ENCODE measurements at places on chromosomes 12 and 14.

DNA sequence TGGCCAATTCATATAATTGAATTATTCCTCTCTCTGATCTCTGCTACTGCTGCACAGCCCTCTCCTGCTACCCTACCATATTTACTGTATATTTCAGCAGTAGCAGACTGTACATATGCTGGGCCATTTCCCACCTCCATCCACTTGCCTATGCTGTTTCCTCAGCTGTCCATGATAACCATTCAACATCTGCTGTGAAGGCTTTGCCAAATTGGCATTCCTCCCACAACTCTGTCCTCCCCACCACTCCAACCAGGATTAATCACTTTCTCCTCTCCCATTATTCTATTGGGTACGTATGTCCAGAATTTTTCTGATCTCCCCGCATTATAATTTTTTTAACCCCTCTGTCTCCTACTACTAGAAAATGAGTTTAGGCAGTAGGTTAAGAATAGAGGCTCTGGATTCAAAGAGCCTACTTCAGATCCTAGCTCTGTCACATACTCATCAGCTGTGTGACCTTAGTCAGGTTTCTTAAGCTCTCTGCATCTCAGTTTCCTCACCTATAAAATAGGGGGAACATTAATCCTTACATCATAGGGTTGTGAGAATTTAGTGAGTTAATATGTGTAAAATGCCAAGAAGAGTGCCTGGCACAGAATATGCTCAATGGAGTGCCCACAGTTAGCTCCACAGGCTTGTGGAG, 123.3 kb downstream of the KICS2 start:
- DNase-seq: no peak

DNA sequence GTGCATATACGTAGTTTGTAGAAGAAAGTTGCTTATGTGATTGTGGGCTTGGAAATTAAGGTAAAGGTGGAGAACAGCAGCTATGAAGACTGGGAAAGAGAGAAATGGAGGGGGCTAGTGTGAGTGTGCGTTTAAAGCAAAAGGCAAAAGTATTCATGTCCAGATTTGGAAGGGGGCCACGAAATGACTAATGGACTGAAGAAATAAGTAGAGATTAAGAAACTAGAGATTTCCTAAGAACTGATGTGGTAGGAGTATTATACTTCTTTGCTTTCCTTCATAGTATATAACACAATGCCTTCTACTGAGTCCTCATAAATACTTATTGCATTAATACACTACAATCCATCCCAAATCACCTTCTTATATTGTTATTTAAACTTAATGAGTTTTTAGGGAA, 298.6 kb upstream of the NOVA1 start:
- DNase-seq: no peak

GRCh38 chr12:50314636-50315312, 31.5 kb upstream of the LIMA1 start:
- DNase-seq: no peak

GRCh38 chr12:59820594-59821011, 224.8 kb downstream of the SLC16A7 start:
- no peak for DNase-seq

DNA sequence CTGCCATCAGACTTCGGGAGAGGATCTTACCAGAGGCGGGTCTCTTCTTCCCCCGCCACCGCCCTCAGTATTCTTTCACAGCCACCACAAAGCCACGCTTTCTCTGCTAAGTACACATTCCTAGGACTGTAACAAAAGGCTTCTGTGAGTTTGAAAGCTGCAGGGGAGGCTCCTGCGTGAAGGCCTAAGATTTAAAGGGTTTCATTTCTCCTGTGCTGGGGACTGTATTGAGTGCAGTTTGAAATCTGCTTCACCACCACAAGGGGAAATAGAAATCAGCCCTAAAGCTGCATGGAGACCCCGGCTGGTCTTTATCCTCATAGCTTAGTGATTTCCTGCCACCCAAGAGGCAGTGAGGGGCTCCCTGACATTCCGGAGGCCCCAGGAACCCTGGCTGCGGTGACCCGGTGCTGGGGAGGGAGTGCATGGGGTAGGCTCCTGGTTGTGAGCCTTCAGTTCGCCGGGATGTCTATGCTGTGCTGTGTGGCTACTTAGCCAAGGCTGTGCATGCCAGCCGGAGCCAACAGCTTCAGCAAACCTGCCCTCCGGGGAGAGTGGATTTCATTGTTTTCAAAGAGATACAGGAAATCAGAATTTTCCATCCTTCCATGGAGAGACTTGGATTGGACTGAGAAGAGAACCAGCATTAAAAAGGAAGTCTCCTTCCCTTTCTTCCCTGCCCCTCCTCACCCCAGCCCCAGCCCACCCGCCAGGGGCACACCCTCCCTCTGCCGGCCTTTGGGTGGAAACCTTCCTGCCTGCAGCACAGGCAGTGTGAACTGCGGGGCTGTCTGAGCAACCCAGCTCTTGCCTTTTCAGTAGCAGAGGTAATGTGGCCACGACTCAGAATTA, 163.3 kb downstream of the ETV6 start:
- no peak for DNase-seq

GRCh38 chr12:77299001-77299400, 233.6 kb upstream of the E2F7 start:
- DNase-seq: no peak

DNA sequence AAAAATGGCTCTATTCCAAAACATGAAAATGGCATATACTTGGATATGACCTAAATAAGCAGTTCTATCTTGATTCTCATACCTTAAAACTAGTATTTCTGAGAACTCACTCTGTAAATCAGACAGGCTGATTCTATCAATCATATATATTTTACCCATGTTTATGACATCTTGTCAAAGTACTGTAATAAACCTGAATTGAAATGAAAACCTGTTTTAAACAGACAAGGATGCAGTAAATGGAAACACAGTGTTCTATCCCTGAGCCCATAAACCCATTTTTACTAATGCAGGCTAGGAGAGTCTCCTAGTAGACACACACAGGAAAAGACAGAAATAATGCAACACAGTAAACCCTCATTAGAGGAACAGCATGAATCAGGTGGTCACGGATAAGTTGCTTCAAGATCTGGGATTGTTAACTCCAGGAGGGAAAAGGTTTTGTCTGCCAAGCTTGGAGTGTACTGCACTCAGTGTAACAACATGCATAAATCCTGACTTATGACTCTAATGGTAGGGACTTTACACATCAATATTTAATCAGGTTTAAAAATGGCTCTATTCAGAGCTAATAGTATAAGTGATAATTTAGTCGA, 93.6 kb upstream of the CPNE8 start:
- no peak for DNase-seq

DNA sequence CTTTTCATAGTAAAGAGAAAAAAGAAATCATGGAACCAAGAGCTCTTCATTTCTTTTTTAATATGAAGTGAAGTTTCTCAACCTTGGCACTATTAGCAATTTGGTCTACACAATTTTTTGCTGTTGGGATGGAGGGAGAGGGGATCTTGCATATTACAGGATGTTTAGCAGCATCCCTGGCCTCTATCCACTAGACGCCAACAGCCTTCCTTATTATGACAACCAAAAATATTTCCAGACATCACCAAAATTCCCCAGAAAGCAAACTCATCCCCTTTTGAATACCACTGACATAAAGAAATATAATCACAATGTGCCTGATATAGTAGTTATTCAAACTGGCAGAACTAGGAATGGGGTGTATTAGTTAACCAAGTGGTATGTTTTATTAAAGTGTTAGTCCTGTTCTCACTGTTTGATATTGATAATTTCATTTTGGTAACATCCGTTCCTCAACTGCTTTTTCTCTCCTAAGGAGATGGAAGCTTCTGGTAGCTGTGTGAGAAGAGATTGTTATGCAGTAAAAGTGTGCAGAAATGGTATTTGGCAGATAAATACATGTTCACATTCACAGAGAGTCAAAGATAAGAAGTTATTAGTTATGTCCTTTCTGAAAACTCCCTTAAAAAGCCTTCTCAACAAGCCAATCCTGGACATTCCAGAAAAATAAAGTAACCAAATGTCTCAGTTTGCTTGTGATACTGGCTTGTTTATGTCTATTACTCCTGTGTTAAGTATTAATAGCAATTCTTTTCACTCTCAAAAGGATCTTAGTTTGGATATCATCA, 699.9 kb downstream of the C12orf50 start:
- DNase-seq: no peak

GRCh38 chr14:68814539-68815297, 21.9 kb upstream of the ZFP36L1 start:
- no peak for DNase-seq

Measured in stimulated activated CD8-positive, alpha-beta memory T cell treated with anti-CD3 and anti-CD28 coated beads, Interleukin-4, amount 100 ng/mL, for 4 hours (primary cell).